Neural crest cell (in vitro differentiated cells): ENCODE measurements at places on chromosomes 4 and X.

DNA sequence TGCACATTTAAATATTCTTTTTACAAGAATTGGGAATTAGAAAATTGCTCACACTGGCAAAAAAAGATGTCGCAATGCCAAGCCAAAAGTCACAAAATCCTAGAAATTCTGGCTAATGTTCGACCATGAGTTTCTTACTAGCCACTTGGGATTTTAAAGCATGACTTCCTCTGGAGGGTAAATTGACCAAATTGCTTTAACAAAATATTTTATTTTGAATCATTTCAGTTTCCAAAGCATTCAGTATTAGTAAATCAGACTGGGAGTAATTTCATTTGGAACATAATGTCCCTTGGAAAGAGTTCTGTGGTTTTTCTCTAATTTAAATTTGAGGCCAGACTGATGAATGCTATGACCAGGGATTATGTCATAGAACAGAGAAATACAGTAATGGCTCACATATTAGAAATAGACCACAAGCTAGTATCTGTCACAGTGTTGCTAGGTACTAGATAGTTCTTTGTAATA lies 7.6 kb upstream of the CXCL5 start:
- no peak for DNase-seq

DNA sequence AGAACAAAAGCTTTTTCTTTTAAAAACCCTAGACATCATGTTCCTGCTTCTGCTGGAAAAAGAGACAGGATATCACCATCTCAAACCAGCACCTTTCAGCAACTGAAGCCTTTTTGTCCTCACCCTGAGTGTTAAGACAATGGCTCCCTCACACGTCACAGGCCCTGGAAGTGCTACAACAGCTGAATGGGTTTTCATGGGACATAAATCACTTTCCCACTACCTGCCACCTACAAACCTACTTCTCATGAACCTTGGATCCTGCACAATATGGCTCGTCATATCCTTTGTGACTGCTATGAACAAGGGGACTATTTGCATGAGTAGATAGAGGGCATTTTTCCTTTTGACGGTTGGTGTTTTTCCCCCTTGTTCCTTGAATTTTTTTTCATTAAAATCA lies 93.6 kb downstream of the TSPAN5 start:
- no peak for DNase-seq

- no peak for DNase-seq
Measured at GRCh38 chr4:64520421-64520820, 111.2 kb upstream of the TECRL start.

DNA sequence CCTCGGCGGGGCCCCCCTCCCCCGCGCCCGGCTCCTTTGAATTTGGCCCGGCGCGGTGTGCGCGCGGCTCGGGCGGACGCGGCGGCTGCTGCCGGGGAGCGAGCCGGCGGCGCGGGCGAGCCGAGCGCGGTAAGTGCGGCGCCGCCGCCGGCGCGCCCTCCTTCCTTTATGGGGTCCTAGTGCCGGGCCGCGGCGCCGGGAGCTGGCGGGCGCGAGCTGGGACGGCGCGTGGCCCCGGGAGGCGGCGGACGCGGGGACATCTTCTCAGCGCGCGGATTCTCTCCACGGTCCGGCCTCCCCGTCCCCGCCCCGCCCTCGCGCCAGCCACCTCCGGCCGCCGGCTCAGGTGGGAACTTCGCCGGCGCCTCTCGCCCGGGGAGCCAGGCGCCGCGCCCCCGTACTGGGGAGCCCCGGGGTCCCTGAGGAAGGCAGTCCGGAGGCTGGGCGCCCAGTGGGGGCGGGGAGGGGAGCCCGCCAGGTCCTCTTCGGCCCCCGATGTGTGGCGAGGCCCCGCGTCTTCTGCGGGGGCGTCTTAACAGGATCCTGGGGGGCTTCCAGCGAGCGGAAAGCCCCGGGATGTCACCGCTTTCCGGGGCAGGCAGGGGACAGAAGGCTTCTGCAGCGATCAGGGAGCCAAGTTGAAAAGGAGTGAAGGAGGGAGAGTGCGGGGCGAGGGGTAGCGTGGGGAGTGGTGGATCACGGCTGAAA lies 98.4 kb upstream of the TENM3 start:
- DNase-seq = peak; percentile 22

- no peak for DNase-seq
Measured at GRCh38 chr4:130183766-130184165, 1087.8 kb downstream of the C4orf33 start.

- no peak for DNase-seq
Measured at GRCh38 chr4:94927696-94928095, 169.9 kb downstream of the BMPR1B start.

- DNase-seq = no peak
Measured at GRCh38 chrX:69323786-69324720, 158.8 kb upstream of the PJA1 start.

DNA sequence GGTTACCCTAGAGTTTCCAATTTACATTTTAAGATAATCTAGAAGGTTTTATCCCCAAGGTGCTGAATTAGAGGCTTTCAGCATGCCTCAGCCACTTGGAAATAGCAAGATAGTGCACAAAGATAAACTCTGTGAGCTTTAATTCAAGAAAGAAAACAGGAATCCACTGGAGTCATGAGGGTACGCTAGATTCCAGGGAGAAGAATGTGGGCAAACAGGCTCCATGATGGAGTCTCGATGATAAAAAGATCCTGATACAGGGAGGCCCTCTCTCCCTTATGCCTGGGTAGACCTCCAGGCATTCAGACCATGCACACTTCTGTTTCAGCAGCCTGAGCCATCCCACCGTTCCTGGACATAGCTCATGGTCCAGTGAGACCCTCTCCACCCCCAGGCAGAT lies 344.6 kb upstream of the LCORL start:
- DNase-seq = no peak

DNA sequence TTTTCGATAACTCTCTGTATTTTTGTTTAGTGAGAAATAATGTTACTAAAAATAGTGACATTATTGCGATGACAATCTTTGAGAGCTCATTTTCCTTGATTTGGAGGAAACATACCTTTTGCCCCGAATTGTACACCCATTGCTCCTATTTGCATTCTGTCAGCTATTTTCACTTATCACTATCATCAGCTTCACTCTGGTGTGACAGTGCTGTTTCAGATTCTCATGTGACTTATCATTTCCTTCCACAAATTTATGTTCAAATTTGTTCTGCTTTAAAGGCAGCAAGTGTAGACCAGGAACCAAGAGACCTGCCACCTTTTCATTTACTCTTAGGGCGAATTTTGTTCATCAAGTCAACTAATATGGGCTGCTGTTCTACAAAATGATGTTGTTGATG lies 179.4 kb downstream of the RBM46 start:
- DNase-seq = no peak

DNA sequence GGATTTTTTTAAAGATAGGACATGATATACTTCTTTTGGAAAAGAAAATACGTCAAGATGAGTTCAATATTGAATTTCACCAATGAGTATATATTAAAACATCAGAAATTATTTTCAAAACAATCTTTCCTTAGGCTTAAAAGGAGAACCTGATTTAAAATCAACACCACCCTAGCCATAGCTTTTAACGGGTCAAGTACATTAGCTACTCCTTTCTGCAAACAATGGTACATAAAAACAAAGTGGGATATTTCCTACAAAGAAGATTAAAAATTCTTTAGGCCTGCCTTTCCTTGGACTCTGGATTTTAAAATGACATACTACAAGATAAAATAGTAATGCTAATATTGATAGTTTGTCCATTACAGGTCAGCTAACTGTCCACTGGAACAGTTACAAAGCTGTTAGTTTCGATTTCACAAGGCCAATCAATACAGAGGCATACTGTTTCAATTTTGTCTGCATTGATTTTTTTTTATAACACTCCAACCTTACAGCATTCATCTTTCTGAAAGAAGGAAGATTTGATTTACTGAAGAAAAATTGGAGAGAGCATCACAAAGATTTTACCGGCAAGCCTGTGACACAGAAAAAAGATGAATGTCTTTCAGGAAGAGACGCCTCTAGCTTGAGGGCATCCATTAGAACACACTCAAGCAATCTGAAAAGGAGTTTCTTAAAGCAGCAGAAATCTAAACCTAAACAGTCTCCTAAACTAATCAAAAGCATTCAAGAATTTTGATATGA lies 97.2 kb downstream of the MAB21L2 start:
- no peak for DNase-seq

DNA sequence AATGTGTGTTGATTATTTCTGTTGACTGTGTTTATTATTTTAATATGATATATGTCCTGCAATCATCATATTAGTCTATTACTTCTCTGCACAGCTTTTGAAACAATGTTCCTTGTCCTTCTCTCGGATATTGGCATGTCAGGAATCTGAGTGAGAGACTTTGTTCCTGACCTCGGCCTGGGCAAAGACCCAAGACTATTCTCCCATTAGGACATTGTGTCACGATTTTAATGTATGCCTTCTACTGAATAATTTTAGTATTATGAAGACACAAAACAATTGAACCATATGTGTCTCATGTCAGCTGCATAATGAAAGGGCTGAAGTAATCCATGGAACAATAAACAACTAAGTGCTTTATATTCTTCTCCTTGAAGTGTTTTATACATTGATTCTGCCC lies 580.8 kb upstream of the TENM3 start:
- no peak for DNase-seq

DNA sequence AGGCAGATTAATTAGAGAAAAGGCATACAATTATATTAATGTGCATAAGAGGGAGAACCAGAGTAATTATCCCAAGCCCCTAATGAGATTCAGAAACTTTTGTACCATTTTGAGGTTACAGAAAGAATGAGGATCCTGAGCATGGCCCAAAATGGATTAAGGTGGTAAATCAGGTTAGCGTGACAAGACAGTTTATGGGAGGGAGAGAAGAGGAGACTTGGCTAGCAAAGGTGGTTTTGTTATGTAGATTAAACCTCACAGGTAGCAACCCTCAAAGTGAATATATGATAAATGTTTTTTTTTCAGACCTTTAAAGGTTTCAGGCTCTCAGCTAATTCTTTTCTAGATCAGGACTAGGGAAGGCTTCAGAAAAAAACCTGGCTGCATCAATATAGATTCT lies 781.8 kb downstream of the FAM133A start:
- no peak for DNase-seq

GRCh38 chr4:76306882-76307659 lies 538 bp downstream of the STBD1 start:
- DNase-seq = peak; percentile 41

- DNase-seq = no peak
Measured at GRCh38 chr4:85496933-85497332, 22.0 kb downstream of the ARHGAP24 start.

GRCh38 chrX:85112293-85112692 lies 108.6 kb downstream of the APOOL start:
- DNase-seq = no peak

- no peak for DNase-seq
Measured at GRCh38 chrX:7711167-7711566, 131.8 kb upstream of the VCX start.
